ENCODE measurements at places on chromosomes 12 and 14. TPM values are rescaled to one million over a fixed set of nuclear protein-coding genes. Genes with fewer than 3 reads are reported as not detected.

Gene TBX5
- 34.5 TPM for total RNA-seq

Gene TBC1D30
- 4.0 TPM for total RNA-seq

Gene GLT1D1
- total RNA-seq = under 0.01 TPM

Gene FKBP3
- total RNA-seq = 68.1 TPM

Gene ESPL1
- under 0.01 TPM for total RNA-seq

Gene ZNF268
- 37.2 TPM for total RNA-seq

Gene POU6F1
- total RNA-seq = 13.4 TPM

Gene SLC17A8
- total RNA-seq = not detected

Gene CLSTN3
- 14.4 TPM for total RNA-seq

Gene GYS2
- not detected for total RNA-seq

GRCh38 chr14:78968265-78968664 lies 798.1 kb downstream of the NRXN3 start:
- no peaks in the 10 kb centered on the region for H3K27me3 ChIP-seq
- H3K4me3 ChIP-seq = no peak overlapping the region
- DNase-seq = no peak
- H3K27ac ChIP-seq = no peak overlapping the region

DNA sequence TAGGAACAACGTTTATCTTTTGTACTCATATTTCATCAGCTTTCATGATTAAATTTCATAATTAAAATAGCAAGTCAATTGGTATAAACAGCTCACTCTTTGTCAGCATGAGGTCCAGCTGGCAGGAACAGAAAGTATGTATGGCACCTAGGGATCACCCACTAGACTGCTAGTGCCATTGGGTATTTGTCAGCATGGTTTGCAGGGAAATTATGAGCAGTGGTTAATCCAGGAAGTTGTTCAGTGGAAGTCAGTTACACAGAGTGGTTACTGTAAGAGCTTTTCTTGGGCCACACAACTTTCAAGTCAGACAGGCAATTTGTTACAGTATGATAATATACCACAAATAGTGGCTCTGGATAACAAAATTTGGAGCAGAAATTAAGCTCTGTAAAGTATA lies 340.3 kb upstream of the RGS6 start:
- no peaks in the 10 kb centered on the region for H3K27me3 ChIP-seq
- DNase-seq = no peak
- no peak overlapping the region for H3K27ac ChIP-seq
- H3K4me1 ChIP-seq = peaks cover 27% of the 10 kb centered on the region

GRCh38 chr14:84468153-84468552 lies 1061.8 kb upstream of the FLRT2 start:
- H3K27me3 ChIP-seq = no peaks in the 10 kb centered on the region
- no peak overlapping the region for H3K4me3 ChIP-seq
- no peaks in the 10 kb centered on the region for H3K36me3 ChIP-seq
- no peak for DNase-seq

DNA sequence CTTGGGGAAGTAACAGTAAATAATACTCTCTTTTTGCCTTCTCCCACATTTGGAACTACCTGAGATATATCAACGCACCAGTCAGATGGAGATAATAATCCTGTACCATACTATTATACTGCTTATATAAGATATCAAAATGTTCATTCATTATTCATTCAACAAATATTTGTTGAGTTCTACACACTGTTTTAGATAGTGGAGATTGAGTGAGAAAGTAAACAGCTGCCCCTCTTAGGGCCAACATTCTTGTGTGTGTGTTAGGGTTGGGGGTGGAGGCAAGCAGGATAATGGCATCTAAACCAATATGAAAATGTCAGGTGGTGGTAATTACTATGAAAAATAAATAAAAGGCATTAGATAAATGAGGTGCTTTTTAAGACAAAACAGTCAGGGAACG lies 14.0 kb downstream of the MIS18BP1 start:
- no peak overlapping the region for H3K27ac ChIP-seq
- no peak for DNase-seq
- H3K4me3 ChIP-seq = no peak overlapping the region

DNA sequence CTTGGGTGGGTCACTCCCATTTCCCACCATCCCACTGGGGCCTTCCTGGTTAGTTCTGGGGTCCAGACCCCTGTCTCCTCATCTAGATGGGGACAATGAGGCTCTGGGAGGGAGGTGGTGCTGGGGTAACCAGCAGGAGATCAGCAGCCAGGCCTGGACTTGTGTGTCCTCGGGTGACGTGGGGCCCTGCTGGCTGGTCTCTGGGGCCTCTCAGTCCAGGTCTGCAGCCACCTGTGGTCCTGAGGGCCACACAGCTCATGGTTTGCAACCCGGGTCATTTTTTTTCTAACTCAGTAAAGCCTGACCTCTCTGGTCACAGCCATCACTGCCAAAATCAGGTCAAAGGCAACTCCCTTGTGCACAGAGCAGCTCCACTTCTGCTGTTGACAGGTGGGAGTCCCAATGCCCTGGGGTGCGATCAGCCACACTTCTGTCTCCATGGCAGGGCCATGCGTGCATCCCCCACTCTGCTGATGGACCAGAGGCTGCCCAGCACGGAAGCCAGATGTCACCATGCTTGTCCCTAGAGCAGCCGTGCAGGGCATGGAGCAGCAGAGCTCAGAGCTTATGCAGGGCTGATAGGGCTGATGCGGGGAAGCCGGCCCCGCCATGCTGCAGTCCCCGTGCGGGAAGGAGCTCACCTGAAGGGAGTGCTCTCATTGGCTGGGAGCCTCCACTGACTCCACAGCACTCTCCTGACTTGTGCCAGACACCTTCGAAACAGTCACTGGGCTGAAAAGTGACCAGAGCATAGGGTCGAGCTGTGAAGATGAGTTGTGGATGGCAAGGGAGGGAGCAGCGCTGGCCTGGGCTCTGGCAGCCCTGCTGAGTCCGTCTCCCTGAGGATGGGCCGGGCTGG lies 250.9 kb downstream of the ADGRD1 start:
- H3K4me1 ChIP-seq = no peaks in the 10 kb centered on the region
- H3K36me3 ChIP-seq = no peaks in the 10 kb centered on the region
- H3K27ac ChIP-seq = no peak overlapping the region
- peak; percentile 83 for DNase-seq
- H3K4me3 ChIP-seq = no peak overlapping the region
- H3K27me3 ChIP-seq = no peaks in the 10 kb centered on the region

- DNase-seq = no peak
- no peaks in the 10 kb centered on the region for H3K36me3 ChIP-seq
- H3K27me3 ChIP-seq = no peaks in the 10 kb centered on the region
- peaks cover 26% of the 10 kb centered on the region for H3K4me1 ChIP-seq
- no peak overlapping the region for H3K4me3 ChIP-seq
- H3K27ac ChIP-seq = no peak overlapping the region
These were observed 9.1 kb downstream of the BTBD7 start for GRCh38 chr14:93323600-93324174.

GRCh38 chr12:117228239-117228638 lies 38.0 kb upstream of the FBXO21 start:
- no peak for DNase-seq
- H3K27ac ChIP-seq = no peak overlapping the region
- no peak overlapping the region for H3K4me3 ChIP-seq
- H3K4me1 ChIP-seq = no peaks in the 10 kb centered on the region
- no peaks in the 10 kb centered on the region for H3K36me3 ChIP-seq

GRCh38 chr12:79532907-79533288 lies 157.9 kb downstream of the PAWR start:
- DNase-seq = no peak
- no peaks in the 10 kb centered on the region for H3K4me1 ChIP-seq
- no peaks in the 10 kb centered on the region for H3K27me3 ChIP-seq
- H3K27ac ChIP-seq = no peak overlapping the region

GRCh38 chr12:98752726-98753125 lies 107.6 kb downstream of the APAF1 start:
- no peak overlapping the region for H3K27ac ChIP-seq
- no peaks in the 10 kb centered on the region for H3K4me1 ChIP-seq
- no peak for DNase-seq
- no peaks in the 10 kb centered on the region for H3K27me3 ChIP-seq

- no peaks in the 10 kb centered on the region for H3K36me3 ChIP-seq
- DNase-seq = no peak
- no peaks in the 10 kb centered on the region for H3K4me1 ChIP-seq
- no peak overlapping the region for H3K4me3 ChIP-seq
- H3K27ac ChIP-seq = no peak overlapping the region
- H3K27me3 ChIP-seq = no peaks in the 10 kb centered on the region
These were observed 2.9 kb downstream of the SERPINA6 start for GRCh38 chr14:94320243-94320642.

- H3K36me3 ChIP-seq = peaks cover 46% of the 10 kb centered on the region
- no peak overlapping the region for H3K27ac ChIP-seq
- DNase-seq = no peak
- no peaks in the 10 kb centered on the region for H3K4me1 ChIP-seq
These were observed 25.9 kb upstream of the GALNT16 start for GRCh38 chr14:69234106-69234505.

DNA sequence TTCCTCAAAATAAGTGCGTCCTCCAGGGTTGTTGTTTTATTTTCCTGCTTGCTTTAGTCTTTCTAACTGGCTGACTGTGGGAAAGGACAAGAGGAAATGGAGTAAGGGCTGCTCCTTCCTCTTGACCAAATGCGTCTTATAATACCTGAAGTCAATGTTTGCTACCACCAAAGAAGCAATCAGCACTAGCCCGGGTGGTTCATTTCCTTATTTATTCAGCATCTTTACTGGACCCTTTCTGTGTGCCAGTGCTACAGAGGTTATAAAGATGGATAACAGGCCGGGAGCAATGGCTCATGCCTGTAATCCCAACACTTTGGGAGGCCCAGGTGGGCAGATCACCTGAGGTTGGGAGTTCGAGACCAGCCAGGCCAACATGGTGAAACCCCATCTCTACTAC lies 15.1 kb upstream of the RPS6KA5 start:
- no peak overlapping the region for H3K27ac ChIP-seq
- H3K4me3 ChIP-seq = no peak overlapping the region
- H3K4me1 ChIP-seq = no peaks in the 10 kb centered on the region
- H3K36me3 ChIP-seq = no peaks in the 10 kb centered on the region

GRCh38 chr12:104436790-104437189 lies 20.0 kb upstream of the CHST11 start:
- no peak for DNase-seq
- H3K27me3 ChIP-seq = no peaks in the 10 kb centered on the region
- H3K27ac ChIP-seq = no peak overlapping the region
- H3K4me3 ChIP-seq = no peak overlapping the region

DNA sequence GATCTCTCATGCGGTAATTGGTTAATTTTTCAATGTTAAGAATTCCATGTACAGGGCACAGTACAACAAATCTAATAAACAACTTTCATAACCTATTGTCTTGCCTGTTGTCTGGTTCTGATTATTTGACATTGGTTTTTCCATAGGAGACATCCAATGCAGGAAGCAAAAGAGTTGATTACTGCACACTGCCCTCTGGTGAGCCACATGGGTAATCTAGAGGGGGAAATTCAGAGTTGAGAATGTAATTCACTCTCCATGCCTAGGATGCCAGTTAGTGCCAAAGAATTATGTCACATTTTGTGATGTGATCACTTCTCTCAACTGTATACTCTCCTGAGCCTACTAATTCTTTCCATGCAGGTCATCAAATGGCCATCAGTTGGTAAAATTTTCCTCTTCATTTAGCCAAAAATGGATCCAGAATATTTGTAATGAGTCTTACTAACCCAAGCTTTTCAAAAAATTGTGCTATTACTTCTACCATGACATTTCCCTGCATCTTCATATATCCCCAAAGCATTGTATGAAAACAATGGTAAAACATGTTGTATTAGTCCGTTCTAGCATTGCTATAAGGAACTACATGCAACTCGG lies 17.7 kb upstream of the CCDC91 start:
- H3K4me3 ChIP-seq = no peak overlapping the region
- H3K4me1 ChIP-seq = no peaks in the 10 kb centered on the region
- no peak overlapping the region for H3K27ac ChIP-seq
- no peaks in the 10 kb centered on the region for H3K27me3 ChIP-seq
- H3K36me3 ChIP-seq = no peaks in the 10 kb centered on the region
- no peak for DNase-seq

DNA sequence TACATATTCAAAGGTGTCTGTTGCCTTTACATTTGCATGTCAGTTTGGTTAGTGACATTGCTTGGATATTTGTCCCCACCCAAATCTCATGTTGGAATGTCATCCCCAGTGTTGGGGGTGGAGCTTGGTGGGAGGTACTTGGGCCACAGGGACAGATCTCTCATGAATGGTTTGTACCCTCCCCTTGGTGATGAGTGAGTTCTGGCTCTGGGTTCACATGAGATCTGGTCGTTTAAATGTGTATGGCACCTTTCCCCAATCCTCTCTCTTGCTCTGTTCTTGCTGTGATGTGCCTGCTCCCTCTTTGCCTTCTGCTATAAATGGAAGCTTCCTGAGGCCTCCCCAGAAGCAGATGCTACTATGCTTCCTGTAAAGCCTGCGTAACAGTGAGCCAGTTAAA lies 207.9 kb upstream of the DIO3 start:
- DNase-seq = peak; percentile 64
- no peak overlapping the region for H3K4me3 ChIP-seq
- H3K36me3 ChIP-seq = no peaks in the 10 kb centered on the region
- no peak overlapping the region for H3K27ac ChIP-seq
- H3K4me1 ChIP-seq = peaks cover 6% of the 10 kb centered on the region

- H3K27ac ChIP-seq = peak overlapping the region; percentile 28
- no peaks in the 10 kb centered on the region for H3K27me3 ChIP-seq
- no peak for DNase-seq
- H3K36me3 ChIP-seq = no peaks in the 10 kb centered on the region
- peak overlapping the region; percentile 6 for H3K4me3 ChIP-seq
- H3K4me1 ChIP-seq = peaks cover 6% of the 10 kb centered on the region
These were observed 7.9 kb upstream of the NAA25 start for GRCh38 chr12:112116232-112117060.

DNA sequence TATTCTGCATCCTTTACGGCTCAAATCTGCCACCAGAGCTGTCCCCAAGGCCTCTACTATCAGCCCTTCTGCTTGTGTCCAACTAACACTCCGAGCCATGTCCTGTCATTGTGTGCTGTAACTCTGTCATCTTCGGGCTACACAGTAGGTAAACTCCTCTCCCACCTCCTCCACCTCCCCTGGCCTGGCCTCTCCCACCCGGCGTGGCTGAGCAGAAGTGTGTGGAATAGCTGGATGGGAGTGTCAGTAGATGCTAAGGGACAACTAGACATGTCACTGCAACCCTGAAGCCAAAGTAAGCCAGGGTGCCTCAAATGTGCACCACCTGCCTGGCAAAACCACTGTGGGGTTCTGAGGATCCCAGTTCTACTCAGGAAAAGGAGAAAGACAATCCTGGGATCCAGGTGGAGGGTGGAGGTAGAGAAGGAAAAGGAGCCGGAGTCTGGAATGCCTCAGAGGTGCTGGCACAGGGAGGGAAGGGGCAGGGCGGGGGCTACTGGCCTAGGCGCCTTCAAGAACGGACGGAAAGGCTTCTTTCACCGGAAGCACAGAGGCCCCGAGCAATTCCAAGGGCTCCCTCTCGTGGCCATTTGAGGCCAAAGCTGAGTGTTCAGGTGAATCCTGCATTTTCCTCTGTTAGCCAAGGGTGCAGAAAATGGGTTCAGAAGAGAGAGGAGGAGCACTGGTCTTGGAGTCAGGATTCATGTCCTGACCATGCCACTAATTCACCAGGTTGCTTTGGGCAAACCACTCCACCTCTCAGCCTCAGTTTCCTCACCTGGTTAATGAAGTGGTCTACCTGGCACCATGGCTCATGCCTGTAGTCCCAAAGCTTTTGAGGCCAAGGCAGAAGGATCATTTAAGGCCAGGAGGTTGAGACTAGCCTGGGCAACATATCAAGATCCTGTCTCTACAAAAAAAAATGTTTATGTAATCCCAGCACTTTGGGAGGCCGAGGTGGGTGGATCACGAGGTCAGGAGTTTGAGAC lies 20.5 kb upstream of the FAM181A start:
- no peak overlapping the region for H3K4me3 ChIP-seq
- no peaks in the 10 kb centered on the region for H3K36me3 ChIP-seq
- no peak overlapping the region for H3K27ac ChIP-seq
- H3K4me1 ChIP-seq = no peaks in the 10 kb centered on the region
- no peak for DNase-seq

All from esophagus muscularis mucosa (tissue), 4 donors.